ENCODE measurements at places on chromosomes 16 and 17. TPM values are rescaled to one million over a fixed set of nuclear protein-coding genes. Genes with fewer than 3 reads are reported as not detected.

DNA sequence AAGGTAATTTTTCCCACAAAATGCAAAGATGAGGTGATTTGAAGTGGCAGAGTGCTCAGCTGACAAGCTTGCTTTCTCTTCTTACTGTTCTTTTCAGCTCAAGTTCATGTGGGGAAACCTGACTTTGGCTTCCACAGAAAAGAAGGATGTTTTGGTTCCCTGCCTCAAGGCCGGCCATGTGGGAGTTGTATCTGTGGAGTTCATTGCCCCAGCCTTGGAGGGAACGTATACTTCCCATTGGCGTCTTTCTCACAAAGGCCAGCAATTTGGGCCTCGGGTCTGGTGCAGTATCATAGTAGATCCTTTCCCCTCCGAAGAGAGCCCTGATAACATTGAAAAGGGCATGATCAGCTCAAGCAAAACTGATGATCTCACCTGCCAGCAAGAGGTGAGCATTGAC lies 18.4 kb upstream of the TMEM106A start:
- peak; percentile 33 for DNase-seq

DNA sequence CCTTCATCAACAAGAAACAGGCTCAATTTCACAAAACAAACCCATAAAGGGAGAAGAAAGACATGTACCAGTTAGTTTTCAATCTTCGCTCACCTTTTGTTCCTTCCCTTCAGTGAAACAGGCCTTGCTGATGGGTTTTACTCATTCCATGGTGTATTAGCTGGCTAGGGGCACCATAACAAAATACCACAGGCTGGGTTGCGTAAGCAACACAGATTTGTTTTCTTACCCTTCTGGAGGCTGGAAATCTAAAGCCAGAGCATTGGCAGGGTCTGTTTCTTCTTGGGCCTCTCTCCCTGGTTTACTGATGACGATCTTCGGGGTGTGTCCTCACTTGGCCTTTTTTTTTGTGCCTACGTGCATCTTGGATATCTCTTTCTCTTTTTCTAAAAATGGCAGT lies 383.4 kb upstream of the RBFOX1 start:
- DNase-seq: no peak

Gene ARRB2
- 40.6 TPM for polyA plus RNA-seq

GRCh38 chr17:77316191-77316641 lies 175.4 kb downstream of the SEC14L1 start:
- peak; percentile 88 for DNase-seq

Gene PRSS22
- polyA plus RNA-seq: not detected

Gene TAC4
- not detected for polyA plus RNA-seq

GRCh38 chr17:50608700-50609379 lies 25.8 kb upstream of the ABCC3 start:
- no peak for DNase-seq

Data from ovary (tissue), 10 donors.